Activated CD4-positive, alpha-beta T cell treated with anti-CD3 and anti-CD28 coated beads, Interleukin-10, Interleukin-2, amounts not matched to agents 100 ng/mL and 50 ng/mL, durations not matched to agents 16 hours and 8 hours (primary cell): ENCODE measurements at places on chromosomes 1 and 21.
A peak's percentile ranks its signal among the peaks of the same experiment; 100 is the strongest.

DNA sequence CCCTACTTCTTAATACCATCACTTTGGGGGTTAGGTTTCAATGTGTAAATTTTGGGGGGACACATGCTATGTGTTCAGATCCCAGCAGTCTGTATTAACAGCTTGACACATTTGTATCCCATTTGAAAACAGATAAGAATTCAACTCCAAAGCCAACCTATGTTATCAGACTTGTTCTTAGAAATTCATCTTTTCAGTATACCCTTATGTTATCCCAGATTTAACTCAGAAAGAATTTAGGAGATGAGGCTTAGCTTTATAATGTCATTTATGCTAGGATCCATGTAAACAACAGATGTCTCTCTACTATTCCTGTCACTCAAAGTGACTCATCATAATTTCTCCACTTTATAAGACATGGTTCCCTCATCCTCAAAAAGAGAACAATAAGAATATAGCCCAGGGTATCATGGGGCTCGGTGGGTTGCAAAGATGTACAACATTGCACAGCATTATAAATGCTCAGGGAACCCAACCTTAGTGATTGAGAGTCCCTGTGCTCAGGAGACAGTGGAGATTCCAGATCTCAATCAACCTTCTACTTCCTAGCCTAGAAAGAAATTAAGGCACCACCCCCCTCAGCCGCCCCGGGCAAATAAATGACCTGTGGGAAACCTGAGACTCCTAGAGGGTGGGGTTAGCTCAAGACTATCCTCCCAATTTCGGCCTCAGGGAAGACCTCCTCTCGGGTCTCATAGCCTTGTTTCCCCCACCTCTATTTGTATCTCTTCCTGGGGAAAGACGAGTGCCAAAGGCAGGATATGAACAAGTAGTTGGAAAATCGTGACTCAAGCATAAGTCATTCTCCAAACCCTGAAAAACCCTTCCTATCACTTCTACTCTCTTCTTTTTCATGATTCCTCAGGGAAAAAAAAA lies 265.1 kb upstream of the CAMK1G start:
- DNase-seq = no peak

- no peak for DNase-seq
These were observed 115.0 kb upstream of the GRIK3 start for GRCh38 chr1:37149296-37149695.

DNA sequence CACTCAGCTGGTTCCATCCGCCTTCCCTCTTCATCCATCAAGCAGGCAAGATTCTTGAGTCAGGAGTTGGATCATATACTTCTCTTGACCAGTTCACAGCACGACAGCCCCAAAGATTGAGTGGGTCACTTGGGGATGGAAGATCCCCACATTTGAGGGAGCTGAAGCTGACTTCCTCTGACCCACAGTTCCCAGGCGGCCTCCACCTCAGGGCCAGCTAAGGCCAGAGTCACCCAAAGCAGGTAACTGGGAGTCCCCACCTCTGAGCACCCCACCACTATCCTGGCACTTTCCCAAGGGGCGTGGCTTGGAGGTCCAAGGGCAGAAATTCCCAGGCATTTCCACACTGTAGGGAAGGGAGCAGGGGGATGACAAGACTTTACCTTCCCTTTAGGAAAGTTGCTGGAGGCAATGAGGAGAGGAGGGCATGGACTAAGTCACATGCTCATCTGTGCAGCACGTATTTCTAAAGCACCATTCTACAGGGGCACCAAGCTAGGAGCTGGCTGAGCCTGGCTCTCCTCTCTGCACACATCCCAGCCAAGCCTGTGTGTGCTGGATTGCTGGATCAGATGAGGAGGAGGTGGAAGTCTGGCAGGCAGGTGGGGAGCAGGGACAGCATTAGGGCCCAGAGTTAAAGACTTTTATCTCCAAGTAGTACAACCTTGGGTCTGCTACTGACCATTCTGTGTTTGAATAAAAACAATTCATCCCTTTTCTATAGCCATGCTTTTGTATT lies 1.3 kb upstream of the RD3 start:
- DNase-seq = no peak

- peak; percentile 84 for DNase-seq
These were observed 2.8 kb upstream of the C1orf162 start for GRCh38 chr1:111471012-111471411.

DNA sequence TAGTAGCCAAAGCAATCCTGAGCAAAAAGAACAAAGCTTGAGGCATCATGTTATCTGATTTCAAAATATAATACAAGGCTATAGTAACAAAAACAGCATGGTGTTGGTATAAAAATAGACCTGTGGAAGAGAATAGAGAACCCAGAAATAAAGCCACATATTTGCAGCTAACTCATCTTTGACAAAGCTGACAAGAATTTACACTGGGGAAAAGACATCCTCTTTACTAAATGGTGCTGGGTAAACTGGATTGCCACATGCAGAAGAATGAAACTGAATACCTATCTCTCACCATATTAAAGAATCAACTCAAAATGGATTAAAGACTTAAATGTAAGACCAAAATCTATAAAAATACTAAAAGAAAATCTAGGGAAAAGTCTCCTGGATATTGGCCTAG lies 59.5 kb upstream of the CD55 start:
- no peak for DNase-seq

- DNase-seq = peak; percentile 60
These were observed at the start of gene RGL1 for GRCh38 chr1:183804916-183805841. Gene RGL1, plus strand, starts transcription at chr1:183805120. Its CDS starts 178 bp downstream, at chr1:183805298.

DNA sequence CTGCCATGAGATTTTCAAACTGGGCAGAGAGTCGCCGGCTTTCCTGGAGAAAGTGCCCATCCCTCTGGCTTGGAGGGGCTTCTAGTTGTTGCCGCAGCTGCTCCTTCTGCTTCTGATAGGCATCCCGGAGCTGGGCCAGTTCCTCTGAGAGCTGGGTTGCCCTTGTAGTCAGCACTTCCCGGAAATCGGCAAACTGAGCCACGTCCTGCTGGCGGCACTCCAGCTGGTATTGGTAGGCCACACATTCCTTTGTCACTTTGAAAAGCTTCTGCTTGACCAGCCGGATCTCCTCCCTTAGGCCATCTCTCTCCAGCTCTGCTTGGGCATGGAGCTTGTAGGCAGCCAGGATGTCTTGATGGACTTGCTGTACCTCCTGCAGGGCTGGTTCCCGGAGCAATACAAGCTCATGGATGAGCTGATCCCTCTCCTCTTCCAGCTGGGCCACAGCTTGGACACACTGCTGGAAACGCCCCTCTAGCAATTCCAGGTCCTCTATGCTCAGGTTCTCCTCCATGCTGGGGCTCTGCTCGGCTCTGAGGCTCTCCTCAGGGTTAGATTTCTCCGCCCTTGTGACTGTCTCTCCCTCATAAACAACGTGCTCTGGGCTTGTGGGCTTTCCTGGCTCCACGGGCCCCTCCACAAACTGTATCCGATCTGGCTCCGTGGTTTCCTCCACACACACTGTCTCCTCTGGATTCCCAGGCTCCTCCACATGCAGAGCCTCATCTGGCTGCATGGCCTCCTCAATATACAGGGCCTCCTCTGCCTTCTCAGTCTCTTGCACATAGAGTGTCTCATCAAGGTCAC lies 7.3 kb downstream of the SYNC start:
- DNase-seq = peak; percentile 7
